LHCN-M2 (cell line): ENCODE measurements at places on chromosomes 2 and 18. TPM values are rescaled to one million over a fixed set of nuclear protein-coding genes. Genes with fewer than 3 reads are reported as not detected.

HOXD10 gene
- not detected in 2 replicates for total RNA-seq

TDRD15 gene
- total RNA-seq: not detected in 2 replicates

DNA sequence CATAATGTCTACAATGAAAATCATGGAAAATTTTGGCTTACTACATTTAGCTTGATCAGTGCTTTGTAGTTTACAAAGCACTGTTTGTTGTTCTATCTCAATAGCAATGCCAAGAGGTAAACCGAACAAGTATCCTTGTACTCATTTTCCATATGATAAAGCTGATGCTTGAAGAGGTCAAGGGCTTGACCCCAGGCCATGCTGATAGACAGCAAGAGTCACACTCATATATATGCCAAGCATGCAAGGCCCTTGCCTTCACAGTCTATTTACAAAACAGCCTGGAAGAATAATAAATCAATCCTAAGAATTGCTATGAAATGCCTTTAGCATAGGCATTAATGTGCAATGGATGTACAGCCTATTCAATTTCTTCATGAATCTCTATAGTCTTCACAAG is 71.8 kb downstream of the SLC8A1 start:
- no peak for DNase-seq

DNA sequence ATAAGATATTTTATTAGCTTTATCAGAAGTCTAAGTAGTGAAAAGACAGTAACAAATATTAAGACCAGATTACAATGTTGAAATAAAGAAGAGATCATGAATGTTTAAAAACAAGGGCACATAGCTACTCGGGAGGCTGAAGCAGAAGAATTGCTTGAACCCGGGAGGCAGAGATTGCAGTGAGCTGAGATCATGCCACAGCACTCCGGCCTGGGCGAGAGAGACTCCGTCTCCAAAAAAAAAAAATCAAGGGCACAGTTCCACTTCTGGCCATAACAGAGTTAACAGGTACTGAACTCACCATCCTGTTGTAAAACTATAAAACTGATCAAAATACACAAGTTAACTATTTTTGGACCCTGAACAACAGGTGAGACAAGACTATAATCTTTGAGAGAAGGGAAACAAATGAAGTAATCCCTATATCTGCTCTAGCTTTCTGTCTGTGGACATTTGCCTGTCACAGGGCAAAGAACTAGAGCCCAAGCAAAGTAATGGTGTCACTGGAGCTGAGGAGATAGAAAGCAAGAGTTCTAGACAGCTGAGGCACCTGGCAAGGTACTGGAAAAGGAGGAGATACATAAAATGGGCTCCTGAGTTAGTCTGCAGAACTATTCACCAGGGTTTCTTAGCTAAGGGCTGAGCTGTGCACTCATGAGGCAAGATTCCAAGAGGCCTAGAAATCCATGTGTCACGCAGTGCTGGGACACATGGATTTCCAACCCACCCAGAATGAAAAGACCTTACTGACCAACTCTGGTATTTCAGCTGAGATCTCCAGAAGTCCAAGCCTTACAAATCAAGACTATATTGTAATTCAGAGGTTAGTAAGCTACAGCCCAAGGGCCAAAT is 15.2 kb downstream of the MMADHC start:
- no peak for DNase-seq

SERPINB12 gene
- 0.29 TPM in 1 of 2 replicates, not detected in the other for total RNA-seq

DNA sequence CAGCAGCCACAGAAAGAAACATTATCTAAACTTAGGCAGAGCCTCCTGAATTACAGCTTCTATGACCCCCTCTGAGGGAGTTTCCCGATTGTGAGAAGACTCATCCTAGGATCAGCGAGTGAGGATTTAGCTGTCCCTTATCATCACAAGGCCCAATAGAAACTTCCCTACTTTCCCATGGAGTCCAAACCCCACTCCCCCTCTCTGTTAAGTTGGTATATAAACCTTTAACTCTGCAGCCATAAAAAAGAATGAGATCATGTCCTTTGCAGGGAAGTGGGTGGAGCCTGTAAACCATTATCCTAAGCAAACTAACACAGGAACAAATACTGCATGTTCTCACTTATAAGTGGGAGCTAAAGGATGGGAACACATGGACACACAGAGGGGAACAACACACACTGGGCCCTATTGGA is 78.8 kb downstream of the MYL12B start:
- DNase-seq: peak; percentile 29

DNA sequence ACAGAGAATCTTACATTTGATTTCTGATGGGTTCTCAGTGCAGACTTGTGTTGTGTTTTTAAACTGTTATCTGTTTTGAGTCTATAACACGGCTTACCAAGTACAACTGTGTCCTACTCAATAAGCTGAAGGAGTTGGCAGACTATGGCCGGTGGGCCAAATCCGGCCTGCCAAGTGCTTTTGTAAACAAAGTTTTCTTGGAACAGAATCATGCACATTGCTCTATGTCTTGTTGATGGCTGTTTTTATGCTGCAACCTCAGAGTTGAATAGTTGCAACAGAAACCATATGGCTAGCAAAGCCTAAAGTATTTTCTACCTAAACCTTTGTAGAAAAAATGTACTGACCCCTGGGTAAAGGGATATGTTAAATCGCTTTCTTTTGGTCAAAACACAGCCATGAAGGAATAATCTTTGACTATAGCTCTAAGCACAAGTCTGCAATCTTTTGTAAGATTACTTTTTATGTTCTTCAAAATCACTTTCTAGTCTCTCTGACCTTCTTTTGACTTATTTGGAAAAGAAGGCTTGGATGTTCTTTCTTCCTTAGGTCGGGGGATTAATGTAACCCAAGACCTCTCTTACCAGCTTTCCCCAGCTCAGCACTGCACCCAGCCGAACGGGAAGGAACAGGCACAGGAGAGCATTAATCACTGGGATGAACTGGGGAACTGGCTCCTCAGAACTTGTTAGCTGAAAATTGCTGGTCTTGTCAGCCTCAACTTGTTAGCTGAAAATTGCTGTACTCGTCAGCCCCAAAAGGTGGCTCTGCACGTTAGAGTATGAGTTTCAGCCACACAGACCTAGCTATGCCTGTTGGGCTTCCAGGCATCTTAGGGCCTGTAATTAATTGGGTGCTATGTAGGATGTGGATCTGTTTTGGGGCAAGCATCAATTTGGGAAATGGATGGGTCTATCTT is 75.4 kb downstream of the CD8B2 start:
- DNase-seq: no peak

DNA sequence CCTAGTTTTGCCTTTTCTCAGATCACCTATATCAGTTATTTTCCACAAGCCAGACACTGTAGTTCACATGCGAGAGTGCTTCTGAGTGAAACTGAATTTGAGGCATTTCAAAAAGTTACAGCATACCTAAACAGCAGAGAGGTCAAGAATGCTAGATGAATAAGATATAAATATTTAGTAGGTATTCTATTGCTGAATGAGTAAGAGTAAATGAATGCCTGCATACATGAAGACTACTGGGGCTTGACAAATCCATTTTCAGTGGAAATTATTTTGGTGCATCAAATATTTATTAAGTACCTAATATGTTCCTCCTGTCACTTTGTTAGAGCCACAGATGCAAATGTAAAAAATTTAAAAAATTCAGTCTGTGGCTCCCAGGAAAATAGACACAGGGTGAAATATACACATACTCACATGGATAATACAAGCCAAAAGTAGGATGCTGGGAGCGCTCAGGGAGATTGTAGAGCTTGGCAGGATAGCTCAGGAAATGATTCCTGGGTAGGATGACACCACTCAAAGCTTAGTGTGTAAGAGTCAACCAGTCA is 27.6 kb upstream of the CDC42EP3 start:
- peak; percentile 34 for DNase-seq

DNA sequence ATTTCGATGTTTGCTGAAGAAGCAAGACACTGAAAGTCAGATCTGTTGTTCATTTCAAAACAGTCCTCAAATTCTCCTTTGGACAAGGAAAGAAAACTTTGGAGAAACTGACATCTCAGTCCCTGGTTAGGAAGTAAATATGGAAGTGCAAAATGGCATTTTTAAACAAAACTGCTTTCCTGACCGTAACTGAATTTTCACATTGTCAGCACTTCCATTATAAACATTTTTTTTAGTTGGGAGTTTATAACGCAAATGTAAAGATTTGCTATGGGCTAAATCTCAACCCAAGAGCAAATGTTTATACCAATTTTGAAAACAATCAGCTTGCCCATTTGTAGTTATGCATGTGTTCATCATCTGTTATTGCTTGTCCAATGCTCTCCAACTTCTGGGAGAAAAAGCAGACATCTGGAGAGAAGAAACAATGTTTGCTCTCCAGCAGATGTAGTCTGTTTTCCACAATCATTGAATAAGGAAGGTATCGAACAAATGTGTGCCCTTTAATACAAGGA is 520.1 kb downstream of the ARHGAP15 start:
- DNase-seq: no peak

EPB41L3 gene
- total RNA-seq: under 0.01 TPM in 1 of 2 replicates, not detected in the other

- peak; percentile 66 for DNase-seq
Measured at GRCh38 chr2:144452169-144452988, 67.5 kb downstream of the ZEB2 start.
